T1000 (cell line): ENCODE measurements at places on chromosomes 3 and 15.

GRCh38 chr3:81758275-81758674 lies 3.2 kb downstream of the GBE1 start:
- no peak for DNase-seq

- DNase-seq: no peak
These were observed 40.4 kb upstream of the CHMP2B start for GRCh38 chr3:87186608-87187159.

- DNase-seq: no peak
These were observed 125.0 kb upstream of the MEF2A start for GRCh38 chr15:99440551-99441443.

GRCh38 chr3:124395162-124395561 lies 335.1 kb upstream of the UMPS start:
- no peak for DNase-seq

DNA sequence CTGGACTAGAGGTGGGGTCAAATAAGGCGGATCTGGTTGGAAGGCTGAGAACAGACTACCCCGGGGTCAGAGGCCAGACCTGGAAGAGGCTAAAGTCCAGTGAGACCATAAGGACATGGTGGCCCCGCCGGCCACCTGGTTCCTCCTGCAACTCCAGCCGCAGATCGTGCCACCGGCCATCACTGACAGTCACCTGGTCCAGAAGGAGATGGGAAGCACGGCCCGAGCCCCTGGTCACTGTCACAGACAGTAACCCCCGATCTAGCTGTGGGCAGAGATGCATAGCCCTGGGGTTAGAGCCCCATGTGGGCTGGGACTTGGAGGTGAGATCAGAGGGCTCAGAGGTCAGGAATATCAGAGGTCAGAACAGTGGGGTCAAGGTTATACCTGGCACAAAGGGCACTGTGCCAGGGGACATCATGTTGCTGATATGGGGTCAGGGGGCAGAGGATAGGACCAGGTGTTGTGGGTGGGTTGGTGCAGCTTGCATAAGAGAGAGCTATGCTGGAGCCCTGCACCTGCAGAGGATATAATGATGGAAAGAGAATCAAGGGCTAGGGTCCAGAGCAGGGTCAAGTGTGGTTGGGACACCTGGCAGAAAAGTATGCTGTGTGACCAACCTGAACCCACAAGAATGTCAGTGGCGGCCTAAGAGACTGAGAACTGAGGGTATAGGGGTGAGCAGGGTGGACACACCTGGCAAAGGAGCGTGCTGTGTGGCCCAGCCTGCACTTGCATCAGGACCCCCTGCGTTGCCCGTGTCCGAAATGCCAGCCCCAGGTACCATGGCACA lies 9.6 kb downstream of the CELSR3 start:
- DNase-seq: no peak
